Mesothelial cell of epicardium (in vitro differentiated cells): ENCODE measurements at places on chromosomes 5 and 9.
A peak's percentile ranks its signal among the peaks of the same experiment; 100 is the strongest.

DNA sequence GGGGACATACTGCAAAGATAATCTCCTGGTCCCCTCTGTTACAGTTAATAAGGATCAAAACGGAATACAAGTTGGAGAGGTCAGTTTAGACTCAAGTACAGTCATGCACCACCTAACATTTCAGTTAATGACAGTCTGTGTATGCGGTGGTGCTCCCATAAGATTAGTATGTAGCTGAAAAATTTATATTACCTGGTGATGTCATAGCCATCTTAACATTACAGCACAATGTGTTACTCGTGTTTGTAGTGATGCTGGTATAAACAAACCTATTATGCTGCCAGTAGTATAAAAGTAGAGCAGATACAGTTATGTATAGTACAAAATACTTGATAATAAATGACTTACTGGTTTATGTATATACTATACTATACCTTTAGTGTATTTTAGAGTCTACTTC is 207.9 kb downstream of the GDNF start:
- DNase-seq, result no peak

GRCh38 chr5:147371290-147371689 is 136.5 kb downstream of the STK32A start:
- no peak for DNase-seq

GRCh38 chr9:127660886-127661741 is 45.7 kb upstream of the CFAP157 start:
- no peak for DNase-seq

- no peak for DNase-seq
Measured at GRCh38 chr5:83222906-83223305, 145.6 kb downstream of the XRCC4 start.

DNA sequence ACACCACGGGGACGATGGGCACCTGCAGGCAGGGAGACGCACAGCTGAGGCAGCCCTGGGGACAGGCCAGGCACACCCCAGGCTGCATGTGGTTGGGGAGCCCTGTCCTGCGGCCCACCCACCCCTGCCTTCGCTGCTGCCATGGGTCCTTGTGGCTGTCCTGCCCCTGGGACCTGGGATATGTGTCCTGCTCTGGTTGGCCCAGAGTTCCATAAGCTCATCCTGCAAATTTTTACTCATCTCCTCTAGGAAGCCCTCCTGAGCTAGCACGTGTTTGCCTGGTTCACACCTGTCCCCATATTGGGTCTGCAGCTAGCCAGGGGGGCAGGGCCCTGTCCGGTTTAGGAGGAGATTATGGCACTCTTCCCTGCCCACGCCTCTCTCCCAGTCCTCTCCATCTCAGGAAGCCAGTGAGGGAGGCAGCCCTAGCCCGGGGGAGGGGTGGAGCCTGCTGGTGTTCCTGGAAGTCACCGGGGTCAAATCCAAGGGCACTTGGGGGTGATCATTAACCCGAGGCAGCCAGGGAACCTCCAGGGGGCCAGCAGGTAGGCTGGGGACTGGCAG is 12.2 kb downstream of the EGFL7 start:
- no peak for DNase-seq

- DNase-seq, result no peak
Measured at GRCh38 chr5:130978475-130978874, 186.6 kb downstream of the HINT1 start.

GRCh38 chr5:154273028-154273617 is 82.6 kb downstream of the GALNT10 start:
- DNase-seq, result no peak

GRCh38 chr9:7665874-7666273 is 133.7 kb downstream of the DMAC1 start:
- DNase-seq, result no peak

DNA sequence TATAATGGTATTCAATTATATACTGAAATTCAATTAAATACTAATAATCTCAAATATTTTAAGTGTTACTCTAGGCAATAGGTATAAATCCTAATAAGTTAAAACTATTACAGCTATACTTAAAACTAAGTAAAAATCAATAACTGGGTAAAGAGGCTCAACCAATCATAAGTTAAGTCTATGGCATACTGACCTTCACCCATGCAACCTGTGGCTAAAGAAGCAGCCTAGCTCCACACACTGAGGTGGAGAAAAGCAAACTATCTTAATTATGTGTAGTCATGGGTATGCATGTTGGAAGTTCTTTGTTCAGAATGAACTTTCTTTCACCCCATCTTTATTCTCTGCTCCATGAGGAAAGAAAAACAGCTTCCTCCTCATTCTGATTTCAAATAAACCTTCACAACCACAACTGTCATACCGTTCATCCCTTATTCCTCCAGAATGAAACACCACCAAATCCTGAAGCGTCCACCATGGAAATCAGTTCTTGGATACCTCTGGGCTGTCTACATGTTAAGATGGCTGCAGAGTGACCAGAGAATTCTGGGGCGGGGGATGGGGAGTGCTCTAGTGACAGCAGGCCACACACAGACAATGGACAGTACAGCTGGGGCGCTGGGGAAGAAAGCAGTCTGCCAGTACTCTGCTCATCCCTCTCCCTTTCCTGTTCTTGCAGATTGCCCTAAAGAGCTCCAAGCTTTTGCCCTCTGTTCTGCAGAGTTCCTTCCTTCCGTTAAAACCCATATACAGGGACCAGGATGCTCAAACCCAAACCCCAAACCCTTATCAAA is 62.3 kb downstream of the RIGI start:
- no peak for DNase-seq

DNA sequence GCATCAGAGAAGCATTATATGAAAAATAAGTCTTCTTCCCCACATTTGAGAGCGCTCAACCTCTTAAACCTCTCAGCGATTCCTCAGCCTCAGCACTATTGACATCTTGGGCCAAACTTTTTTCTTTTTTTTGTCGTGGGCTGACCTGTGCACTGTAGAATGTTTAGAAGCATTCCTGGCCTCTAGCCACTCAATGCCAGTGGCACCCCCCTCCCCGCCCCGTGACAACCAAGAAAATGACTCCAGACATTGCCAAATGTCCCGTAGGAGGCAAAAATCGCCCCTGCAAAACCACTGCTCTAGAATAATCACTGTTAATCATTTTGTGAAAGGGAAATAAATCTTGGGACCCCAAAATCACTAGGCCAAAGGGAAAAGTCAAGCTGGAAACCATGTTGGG is 129.1 kb upstream of the BOD1 start:
- DNase-seq, result no peak

GRCh38 chr5:150068472-150068871 is 17.9 kb downstream of the CSF1R start:
- DNase-seq, result no peak

DNA sequence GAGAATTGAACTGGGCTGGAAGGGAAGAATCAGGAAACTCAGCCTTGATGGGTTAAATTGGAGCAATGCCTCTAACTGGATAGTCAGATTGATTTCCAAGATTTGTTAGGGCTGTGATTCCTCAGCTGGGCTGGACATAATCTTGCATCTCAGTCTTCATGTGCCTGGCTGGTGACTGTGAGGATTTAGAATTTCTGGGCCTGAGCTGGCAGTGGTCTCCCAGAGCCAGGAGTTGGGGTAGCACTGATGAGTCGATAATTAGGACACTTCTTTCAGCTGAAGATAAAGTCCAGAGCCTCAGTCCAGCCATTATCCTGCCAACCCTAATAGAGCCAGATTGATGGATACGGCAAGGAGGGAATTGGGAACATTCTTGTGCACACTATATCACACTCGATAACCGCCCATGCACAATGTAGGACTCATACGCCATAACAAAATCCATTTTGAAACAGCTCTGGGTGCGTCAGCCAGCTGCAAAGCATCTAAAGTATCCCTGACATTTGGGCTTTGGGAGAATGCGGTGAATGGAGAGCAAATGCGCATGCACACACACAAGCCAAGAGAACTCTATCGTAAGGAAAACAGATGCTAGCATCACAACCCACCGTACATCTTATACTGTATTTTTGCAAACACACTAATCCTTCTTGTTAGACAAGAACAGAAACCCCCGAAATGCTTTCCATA is 405.1 kb upstream of the KLF4 start:
- peak; percentile 60 for DNase-seq

DNA sequence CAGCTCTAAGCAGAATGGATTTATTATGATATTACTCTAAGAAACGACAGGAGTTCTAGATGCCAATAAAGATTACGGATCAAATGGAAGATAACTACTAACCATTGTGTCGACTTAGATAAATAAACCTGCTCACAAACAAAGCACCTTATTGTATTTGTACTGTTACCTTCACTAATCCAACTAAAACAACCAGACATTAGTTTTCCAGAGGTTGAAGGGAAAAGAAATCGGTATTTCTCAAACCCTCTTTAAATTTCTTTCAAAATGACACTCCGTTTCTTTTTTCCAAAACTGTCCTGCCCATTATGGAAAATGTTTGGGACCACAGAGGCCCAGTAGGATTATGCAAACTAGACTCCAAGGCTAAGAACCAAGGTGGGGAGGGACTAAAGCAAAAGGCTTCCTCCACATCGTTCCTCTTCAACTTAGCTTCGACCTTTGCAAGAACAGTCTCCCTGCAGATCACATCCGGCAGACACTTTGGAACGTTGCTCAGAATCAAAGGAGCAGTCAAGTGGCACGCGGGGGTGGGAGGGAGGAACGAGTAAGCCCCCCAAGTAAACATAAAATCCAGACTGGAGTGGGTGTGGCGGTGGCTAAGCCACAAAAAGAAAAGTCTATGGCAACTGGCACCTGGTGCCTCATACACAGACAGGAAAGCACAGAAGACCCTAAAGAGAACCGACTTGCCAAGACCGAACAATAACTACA is 2.7 kb downstream of the MLLT3 start:
- DNase-seq, result no peak

- no peak for DNase-seq
Measured at GRCh38 chr5:73519531-73520283, 21.5 kb downstream of the BTF3 start.

DNA sequence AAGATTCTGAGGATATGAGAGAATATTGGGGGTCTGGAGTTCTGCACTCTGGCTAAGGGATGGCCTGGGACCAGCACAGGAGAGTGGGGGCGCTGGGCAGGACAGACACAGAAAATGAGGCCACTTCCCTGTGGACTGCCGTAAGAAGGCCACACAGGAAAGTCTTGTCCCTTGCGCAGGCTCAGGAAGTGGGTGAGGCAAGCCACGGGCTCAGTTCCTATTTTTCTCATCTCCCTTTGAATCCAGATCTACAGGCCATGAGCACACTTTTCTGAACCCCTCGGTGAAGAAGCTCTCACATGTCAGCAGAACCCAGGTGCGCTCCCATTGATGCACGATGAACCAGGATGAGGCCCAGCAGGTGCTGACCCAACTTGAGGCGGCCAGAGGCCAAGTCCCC is 207.4 kb downstream of the AGTPBP1 start:
- no peak for DNase-seq

DNA sequence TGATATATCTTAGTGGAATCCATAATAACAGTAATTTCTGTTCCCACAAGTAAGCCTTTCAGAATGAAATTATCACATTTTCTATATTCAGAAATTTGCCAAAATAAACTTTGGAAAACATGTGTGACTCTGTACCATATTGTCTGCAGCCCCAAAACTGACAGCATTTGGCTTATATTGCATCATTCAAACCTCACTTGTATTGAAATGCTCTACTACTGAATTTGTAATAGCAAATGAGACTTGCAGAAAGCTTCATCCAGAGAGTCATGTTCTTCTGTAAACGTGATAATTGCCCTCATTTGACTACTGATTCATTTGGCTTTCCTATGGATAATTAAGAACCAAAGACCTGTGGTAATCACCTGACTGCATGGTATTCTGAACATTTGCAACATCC is 1249.5 kb upstream of the CDH18 start:
- DNase-seq, result no peak

DNA sequence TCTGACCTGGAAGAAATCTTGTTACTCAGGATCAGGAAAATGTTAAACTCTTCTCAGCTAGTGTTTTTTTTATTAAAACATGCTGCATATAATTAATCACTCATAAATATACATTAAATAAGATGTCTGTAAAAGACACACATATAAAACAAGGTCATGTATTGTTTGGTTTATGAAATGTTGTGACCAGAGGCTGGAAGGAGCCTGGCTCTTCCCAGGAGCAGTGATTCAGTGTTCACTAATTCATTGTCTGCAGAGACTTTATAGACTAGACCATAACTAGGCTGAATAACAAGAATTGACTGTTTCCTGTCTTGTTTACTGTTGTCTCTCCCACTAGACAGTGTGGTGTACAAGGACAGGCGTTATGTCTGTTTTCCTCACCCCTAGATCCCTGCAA is 49.1 kb upstream of the ANKRD55 start:
- DNase-seq, result no peak

GRCh38 chr5:141951332-141951781 is 6.6 kb downstream of the PCDH12 start:
- DNase-seq, result no peak
